GM12864 (cell line): ENCODE measurements at places on chromosomes 11 and 22.
A peak's percentile ranks its signal among the peaks of the same experiment; 100 is the strongest.

DNA sequence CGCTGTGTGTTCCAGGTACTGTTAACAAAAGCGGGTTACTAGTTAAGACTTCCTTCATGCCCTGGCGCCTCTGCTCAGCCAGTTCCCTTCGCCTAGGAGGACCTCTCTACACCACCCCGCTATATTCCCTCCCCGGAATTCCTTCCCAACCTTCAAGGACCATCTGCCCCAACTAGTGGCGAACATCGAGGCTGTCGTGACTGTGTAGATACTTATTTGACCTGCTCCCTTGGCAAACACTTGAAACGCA lies 450 bp upstream of the BCL2L13 start:
- DNase-seq: no peak

GRCh38 chr11:44226945-44227344 lies 83.0 kb downstream of the ALX4 start:
- DNase-seq: no peak

DNA sequence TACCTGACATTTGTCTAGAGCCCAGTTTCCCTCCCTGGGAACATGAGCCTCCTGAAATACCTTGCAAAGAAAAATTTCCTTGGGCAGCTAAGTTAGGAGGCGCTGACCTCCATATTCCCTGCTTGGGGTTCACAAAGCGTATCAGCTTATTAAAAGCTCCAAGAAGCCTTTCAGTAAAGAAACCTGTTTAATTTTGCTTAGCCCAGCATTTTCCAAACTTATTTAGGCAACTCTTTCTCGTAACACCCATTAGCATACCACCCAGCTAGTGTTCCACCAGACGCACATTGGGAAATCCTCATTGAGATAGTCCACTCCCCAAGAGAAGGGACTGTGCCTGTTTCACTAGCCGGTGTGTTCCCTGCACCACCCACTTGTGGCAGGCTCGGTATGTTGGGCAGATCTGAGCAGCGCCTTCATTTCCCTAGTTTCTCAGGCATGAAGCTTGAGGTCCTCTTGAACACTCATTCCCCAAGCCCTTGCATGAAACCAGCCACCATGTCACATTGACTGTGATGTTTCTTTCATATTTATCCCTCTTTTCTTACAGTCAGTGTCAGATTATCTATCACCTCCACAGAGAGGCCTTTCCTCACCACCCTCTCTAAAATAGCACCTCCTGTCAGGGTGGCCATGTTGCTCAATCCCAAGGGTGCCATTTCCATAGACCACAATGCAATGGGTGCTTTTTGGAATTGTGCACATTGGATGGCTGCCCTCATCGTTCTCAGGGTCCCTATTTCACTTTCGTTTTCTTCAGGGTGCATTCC lies 12.5 kb upstream of the ELF5 start:
- no peak for DNase-seq

DNA sequence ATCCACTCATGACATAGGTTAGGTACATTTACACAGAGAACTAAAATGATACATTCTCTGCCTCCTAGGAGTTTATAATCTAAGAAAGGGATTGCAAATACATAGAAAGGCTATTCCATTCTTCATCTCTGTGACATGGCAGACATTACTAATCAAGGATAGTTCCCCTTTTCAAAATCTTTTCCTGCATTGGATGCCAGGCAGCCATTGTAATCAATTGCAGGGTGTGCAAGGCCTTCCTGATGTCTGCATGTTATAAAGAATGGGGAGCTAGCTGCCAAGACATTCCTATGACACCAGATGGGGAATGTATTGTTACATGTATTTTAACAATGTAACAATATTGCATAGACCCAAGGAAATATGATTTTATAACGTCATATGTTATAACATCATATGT lies 82.0 kb downstream of the KIRREL3 start:
- no peak for DNase-seq

GRCh38 chr11:88680806-88681205 lies 343.3 kb upstream of the CTSC start:
- no peak for DNase-seq

GRCh38 chr11:17529844-17530185 lies 14.4 kb downstream of the USH1C start:
- DNase-seq: no peak

- DNase-seq: no peak
These were observed 33.9 kb downstream of the PIWIL3 start for GRCh38 chr22:24740626-24741025.

DNA sequence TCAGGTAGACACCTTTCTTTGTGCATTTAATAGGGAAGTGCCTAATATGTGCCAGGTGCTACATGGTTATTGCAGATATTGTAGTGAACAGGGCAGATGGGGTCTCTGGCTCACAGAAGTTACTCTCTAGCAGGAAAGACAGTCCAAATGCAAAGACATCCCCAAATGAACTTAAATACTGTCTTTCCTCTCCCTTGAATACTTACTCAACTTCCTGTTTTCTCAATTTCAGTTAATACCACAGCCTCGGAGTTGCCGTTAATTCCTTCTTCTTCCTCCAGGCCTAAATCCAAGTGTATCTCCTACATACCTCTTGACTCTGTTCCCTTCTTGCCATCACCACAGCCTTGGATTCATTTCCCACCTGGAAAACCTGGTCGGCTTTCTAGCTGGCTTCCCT lies 134.3 kb upstream of the SESN3 start:
- DNase-seq: no peak

DNA sequence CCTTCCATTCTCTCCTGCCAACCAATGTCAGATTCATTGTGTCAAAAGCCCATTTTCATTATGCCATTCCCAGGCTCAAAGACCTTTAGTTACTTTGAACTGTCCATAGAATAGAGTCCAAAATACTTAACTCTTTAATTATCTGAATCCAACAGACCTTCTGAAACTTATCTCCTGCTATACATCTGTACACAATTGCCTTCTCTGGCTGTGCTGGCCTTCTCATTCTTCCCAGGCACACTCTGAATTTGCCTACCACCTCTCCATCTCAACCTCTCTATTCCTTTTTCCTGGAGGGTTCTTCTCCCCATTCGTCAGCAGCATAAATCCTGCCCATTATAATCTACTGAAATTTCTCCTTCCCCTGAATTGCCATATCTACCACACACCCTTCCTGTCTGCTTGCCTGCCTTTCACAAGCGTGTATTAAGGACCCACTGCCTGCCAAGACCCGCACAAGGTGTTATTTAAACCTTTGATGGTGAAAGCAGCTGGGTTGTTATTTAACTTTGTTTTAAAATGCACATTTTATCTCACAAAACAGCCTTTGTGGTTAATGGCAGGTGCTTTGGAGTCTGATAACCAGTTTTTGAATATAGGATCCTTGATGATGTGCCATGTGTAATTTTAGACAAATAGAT lies 125.9 kb downstream of the CCDC81 start:
- DNase-seq: no peak

DNA sequence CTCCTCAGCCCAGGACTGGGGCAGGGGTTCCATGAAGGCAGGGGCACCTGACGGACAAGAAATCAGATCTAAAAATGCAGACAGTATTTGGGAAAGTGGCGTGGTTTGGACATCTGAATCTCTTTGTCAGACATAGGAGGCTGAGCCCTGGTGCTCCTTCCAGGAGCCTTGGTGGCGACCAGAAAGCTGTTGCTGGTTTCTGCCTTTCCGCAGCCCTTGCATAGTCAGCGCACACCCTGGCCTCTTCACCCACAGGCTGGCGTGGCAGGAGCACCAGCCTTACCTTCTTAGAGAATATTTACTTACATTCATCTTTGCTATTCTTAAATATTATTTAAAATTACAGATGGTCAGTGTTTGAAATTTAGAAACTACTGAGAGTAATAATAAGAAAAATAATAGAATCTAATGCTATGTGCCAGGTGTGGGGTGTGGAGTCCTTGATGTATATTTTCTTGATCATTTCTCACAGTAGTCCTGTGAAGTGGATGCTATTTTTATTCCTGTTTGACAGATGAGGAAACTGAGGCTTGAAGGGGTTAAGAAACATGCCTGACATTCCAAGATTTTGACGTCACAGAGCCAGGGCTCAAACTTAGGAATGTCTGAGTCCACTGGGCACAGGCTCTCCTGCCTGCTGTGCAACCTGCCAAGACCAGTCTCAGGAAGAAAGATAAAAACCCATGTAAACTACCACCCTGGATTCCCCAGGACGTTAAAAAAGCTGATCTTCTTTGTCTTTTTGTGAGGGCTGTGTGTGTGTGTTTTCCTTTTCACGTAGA lies 51.6 kb downstream of the TBC1D22A start:
- no peak for DNase-seq

DNA sequence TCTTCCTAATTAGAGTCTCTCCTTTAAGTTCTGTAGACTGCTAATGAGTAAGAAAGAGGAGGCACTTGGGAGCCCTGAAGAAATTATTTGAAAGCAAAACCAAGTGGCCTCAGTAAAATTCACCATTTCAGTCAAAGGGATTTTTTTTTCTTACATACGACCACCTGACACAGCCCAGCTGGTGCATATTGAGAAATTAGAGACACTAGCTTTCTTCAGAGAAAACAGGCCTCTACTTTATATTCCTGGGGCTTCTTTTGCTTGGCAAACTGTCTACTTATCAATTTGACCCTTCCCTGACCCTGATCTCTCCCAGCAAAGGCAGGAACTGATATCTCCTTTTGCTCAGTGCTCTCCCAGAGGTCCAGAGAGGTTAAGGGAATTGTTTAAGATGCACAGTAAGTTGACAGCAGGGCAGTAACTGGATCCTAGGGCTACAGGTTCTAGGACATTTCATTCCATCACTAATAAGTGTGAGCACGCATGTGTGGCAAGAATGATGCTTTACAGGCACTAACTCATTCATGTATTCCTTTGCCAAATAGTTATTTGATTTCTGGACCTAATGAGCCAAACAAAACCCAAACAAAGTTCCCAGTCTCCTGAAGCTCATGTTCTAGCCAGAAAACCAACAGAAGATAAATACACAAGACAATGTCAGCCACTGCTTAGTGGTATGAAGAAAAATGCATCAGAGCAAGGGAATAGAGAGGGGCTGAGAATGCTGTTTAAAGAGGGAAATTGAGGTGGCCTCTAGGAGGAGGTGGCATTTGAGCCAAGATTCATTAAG lies 467.6 kb downstream of the SOX6 start:
- DNase-seq: no peak

DNA sequence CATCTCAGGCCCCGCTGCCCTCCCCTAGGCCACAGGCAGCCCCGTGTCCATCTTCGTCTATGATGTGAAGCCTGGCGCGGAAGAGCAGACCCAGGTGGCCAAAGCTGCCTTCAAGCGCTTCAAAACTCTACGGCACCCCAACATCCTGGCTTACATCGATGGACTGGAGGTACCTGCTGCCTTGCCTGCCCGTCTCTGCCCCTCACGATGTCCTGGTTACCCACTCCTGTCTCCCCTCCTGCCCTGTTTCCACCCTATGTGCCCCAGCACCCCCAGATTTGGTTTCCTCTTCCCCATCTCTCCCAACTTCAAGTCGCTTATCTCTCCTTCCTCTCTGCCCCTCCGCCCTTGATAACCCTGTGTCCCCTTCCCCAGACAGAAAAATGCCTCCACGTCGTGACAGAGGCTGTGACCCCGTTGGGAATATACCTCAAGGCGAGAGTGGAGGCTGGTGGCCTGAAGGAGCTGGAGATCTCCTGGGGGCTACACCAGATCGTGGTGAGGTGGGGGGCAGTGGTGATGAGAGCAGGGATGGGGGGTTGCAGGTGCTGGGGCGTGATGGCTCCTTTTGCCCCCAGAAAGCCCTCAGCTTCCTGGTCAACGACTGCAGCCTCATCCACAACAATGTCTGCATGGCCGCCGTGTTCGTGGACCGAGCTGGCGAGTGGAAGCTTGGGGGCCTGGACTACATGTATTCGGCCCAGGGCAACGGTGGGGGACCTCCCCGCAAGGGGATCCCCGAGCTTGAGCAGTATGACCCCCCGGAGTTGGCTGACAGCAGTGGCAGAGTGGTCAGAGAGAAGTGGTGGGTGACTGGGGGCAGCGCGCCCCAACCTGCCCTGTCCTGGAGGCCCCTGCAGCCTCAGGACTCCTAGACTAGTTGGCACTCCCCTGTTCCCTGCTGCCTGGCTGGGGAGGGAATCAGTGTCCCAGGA lies 930 bp downstream of the SCYL1 start:
- DNase-seq: no peak

DNA sequence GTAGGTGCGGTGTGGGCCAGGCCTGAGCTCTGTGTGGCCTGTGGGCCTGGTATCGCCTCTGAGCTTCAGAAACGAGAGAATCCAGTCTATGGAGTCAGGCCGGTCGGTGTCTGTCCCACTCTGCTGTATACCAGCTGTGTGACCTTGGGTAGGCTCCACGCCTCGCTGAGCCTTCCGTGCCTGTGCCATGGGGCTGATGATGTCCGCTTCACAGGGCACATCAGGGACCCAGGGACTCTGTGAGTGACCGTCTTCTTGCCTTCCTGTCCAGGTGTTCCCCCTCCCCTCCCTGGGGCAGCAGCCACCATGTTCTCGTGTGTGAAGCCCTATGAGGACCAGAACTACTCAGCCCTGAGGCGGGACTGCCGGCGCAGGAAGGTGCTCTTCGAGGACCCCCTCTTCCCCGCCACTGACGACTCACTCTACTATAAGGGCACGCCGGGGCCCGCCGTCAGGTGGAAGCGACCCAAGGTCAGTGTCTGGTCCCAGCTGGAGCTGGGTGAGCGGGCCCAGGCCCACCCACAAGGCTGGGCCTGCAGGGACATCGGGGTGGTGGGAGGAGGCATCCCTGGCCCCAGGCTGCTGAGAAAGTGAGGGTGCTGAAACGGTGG lies 17.9 kb downstream of the CAPN5 start:
- no peak for DNase-seq

- DNase-seq: no peak
These were observed 1114.2 kb upstream of the RAG2 start for GRCh38 chr11:37712251-37712650.

DNA sequence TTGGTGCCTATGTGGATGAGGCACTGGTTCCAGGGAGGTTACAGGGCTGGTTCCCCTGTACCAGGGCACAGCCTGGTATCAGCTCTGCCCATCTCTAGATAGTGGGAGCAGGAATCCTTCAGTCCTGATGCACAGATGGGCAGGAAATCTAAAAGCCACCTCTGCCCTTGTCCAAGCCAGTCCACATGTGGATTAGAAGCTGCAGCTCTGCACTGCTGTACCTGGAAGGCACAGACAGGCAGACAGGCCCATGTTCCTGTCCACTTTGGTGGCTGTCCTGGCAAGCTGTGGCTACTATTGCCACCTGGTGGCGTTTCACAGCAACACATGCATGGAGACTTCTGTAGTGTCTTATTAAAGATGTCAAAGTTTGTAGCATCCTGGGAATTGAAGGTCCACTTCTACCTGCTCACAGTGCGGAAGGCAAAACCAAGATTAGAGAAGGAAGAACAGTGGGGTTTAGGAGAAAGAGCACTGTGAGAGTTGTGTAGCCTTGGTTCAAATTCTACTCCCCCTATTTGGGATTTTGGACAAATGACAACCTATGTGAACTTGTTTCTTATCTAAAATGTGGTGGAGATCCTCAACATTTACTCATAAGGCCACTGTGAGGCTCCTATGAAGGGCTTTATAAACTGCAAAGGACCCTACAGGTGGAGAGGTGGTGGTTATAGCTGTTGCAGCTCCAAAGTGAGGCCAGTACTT lies 30.1 kb downstream of the NAV2 start:
- DNase-seq: peak; percentile 30

- DNase-seq: no peak
These were observed 38.6 kb downstream of the ETS1 start for GRCh38 chr11:128548649-128549255.
